ENCODE measurements at places on chromosomes 5 and 9.

DNA sequence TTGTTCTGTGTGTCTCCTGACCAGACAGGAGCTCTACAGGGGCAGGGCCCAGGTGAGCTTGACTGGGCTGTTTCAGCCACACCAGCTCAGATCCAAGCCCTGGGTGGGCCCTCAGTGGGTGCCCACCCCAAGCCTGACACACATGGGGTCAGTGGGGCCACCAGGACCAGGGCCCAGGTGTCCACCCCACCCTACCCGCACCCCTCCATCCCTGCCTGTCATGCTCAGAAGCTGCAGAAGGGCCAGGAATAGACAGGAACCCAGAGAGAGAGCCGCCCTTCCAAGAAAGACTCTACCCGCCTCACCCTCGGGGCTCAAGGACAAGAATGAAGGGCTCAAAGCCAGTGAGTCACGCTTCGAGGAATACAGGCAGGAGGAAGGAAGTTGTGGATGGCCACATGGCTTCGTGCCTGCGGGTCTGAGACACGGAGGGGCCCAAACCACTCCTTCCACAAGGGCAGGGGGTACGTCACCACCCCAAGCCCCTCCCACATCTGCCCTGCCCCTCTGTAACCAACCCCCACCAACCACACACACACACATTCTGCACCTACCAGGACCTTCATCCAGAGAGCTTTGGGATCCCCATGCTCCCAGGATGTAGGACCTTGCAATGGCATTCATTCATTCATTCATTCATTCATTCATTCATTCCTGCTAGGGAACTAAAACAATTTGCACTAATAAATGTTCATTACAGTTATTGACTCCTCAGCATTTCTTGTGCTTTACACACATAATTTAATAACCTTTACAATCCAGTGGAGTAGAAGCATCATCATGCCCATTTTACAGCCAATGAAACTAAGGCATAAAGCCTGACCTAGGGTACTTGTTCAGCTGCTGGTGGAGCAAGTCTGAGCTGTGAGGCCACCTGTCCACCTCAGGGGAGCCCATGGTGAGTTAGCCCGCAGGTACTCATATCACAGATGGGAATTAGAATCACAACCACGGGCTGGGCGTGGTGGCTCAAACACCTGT lies 55.9 kb upstream of the STXBP1 start:
- no peak for DNase-seq

- DNase-seq: no peak
Measured at GRCh38 chr5:124952566-124952965, 206.1 kb upstream of the ZNF608 start.

- peak; percentile 21 for DNase-seq
Measured at GRCh38 chr9:23492126-23493002, 333.7 kb downstream of the ELAVL2 start.

- no peak for DNase-seq
Measured at GRCh38 chr5:132093271-132093670, 19.7 kb downstream of the CSF2 start.

- no peak for DNase-seq
Measured at GRCh38 chr9:16074963-16075362, 522.1 kb downstream of the CCDC171 start.

DNA sequence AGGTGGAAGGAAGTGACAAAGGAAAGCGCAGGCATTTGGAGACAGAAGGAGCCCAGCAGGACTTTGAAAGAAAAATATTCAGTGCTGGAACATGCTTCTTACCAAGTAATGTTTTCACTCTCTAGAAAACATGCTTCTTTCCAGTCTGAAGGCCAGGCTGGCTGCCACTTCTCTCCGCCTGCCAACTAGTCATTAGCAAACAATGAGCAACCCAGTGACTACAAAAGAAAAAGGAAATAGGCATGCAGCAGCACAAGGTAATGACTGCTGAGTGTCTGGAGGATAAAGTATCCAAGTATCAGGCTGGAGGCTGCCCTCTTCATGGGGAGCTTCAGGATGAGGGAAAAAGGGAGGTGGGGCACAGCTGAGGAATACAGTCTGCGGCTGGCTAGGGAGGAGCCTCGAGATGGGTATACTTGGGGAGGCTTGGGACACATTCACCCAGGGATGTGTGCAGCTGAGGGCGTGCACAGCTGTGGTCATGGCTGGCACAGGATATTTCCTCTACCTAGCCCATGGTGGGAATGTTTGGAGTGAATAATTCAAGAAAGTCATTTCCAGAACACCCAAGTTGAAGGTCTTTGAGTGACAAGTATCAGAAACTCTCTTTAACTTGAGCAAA lies 161.5 kb upstream of the KIF2A start:
- no peak for DNase-seq

DNA sequence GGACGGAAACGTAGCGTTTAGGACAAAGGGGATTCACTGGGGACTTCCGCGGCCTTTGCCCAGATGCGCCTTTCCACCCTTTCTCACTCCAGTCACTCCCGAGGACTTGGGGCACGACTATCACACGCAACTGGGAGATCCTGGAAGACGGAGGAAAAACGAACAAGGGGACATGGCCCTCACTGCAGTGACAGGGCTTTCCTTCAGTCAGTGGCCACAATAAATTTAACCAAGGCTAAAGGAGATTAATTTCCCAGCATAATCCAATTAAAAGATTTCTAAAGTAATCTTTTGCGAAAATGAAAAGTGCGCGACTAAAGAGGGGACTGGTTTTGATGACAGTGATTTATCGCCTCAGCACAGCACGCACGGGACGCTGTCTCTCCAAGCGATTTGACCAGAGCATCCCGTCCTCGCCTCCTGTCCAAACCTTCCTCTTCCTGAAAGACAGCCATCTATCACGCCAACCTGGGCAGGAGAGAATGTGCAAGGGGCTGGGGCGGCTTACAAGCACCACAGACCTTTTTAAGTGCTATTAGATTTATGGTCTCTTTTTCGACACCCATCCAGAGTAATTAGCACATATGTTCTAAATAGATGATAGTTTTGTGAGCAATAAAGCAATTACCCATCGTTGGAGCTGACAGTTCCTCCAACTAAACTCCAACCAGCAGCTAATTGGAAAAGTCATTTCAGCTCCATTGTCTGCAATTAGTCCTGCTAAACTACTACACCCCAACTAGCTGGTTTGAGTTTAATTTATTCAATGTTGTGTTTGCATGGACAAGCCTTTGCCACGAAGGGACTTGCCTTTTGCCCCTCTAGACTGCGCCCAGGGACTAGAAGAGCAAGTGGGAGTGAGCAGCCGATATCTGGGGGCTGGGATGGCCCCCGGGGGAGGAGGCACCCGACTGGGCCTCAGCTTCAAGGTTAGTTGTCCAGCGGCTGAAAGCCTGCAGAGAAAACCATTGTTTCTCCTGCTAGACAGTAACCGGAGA lies 7.4 kb downstream of the NR2F1-AS1 start:
- no peak for DNase-seq

DNA sequence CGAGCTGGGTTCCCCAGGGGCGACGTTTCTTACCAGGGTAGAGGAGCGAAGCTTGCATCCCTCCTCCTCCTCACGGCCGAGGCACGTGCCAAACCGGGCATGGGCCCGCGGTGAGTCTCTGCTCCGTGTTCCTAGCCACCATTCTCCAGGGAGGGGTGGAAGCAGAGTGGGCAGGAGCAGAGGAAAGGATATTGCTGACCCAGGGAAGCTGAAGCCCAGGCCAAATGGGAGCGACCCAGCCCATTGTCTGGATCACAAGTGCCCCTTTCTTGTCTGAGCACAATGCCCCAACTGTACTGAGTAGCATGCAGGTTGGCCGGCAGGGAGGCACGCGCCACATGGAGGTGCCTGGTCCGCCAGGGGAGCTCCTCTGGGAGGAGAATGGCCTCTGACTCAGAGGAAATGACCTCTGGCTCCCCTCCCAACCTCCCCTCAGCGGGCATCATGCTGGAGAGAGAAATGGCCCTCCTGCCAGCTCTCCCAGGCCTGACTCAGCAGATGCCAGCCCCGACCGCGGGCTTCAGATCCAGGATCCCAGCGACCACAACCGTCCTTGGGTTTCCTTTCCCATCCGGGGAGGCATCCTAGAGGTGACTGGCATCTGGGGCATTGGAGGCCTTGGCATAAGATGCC lies 1.1 kb downstream of the PRR7 start:
- peak; percentile 58 for DNase-seq

DNA sequence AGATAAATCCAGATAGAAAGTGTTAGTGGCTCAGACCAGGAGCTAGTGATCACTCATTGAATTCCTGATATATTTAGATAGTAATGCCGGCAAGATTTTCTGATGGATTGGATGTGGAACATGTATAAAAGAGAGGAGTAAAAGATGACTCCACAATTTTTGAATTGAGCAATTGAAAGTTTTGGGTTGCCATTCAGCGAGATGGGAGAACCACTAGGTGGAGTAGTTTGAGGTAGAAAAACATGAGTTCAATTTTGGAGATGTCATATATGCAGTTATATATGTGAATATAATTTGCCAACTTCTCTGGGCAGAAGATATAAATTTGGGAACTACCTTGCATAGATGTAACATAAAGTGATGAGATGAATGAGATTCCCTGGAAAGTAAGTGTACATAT lies 502.5 kb upstream of the SEMA6A start:
- no peak for DNase-seq

DNA sequence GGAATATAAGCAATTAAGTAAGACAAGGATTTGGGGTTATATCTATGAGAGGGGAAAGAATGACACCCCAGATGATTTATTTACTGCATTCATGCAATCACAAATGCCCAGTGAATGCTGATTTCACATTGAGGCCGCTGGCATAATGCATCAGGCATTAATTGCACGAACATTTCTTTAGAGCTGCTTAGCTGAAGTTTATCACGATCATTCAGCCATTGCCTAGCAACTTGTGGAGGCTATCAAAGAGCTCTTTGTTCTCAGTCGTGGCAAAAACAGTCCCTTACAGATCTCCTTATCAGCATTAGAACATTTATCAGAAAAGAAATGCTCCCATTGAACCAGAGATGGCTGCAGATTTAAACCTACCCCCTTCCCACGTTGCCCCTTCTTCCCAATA lies 88.7 kb upstream of the PRRC1 start:
- DNase-seq: no peak

GRCh38 chr9:86082870-86083269 lies 16.5 kb downstream of the GOLM1 start:
- no peak for DNase-seq

DNA sequence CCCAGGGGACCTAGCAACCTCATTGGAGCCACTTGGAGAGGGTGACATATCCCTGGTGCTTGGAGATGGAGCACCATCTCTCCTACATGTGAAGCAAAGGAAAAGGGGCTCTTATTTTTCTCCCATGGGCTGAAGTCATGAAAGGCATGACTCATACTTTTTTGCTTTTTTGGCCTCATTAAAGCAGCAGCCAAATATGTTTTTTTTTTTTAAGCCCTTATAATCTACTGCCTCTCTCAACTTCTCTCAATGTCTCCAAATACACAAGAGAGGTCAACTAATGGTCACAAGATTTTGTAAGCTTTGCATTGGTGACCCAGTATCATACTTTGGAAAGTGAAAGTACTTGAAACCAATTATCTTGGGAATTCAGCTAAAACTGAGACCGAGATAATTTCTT lies 1.6 kb upstream of the CFAP90 start:
- no peak for DNase-seq

DNA sequence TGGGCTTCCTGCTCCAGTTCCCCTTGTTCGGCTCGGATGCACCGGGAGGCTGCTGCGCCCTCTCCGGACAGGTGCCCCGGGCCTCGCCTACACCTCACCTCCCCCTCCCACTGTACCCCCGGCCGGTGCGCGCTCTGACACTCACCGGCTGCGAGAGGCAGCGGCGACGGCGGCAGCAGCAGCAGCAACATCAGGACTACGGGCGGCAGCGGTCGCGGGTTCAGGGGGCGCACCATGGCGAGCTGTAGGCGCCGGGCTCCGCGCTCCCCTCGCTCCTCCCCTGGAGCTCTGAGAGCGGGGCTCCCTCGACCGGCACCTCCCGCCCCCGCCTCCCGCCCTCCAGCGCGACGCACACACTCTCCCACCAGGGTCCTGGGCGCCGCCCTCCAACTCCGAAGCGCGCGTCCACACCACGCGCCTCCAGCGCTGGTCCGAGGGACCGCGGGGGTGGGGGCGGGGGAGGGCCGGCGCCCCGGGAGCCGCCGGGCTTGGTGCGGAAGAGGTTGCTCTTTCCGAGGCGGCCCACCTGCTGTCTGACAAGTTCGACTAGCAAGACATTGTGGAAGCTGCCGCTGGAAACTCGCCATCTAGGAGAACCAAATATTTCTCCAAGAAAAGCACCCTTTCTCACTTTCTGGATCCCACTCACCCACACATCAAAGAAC lies at the start of gene GFRA3:
TSS of gene GFRA3 (minus strand) at position 433 of the 665 bp plus-strand sequence. CDS start at position 236, 197 bp downstream.
- peak; percentile 17 for DNase-seq

- no peak for DNase-seq
Measured at GRCh38 chr9:116027511-116027910, 126.1 kb upstream of the PAPPA start.

GRCh38 chr9:106872641-106873040 lies 9.7 kb downstream of the ZNF462 start:
- DNase-seq: no peak
